ENCODE measurements at places on chromosomes 12 and 14.

GRCh38 chr12:83092129-83092528, 405.4 kb downstream of the TMTC2 start:
- no peak for DNase-seq

GRCh38 chr14:99601361-99601831, 2.6 kb downstream of the CCDC85C start:
- DNase-seq: no peak

- DNase-seq: no peak
Observed at GRCh38 chr12:15423629-15424028, 101.3 kb downstream of the PTPRO start.

- no peak for DNase-seq
Observed at GRCh38 chr14:74525361-74525851, 31.8 kb downstream of the ISCA2 start.

DNA sequence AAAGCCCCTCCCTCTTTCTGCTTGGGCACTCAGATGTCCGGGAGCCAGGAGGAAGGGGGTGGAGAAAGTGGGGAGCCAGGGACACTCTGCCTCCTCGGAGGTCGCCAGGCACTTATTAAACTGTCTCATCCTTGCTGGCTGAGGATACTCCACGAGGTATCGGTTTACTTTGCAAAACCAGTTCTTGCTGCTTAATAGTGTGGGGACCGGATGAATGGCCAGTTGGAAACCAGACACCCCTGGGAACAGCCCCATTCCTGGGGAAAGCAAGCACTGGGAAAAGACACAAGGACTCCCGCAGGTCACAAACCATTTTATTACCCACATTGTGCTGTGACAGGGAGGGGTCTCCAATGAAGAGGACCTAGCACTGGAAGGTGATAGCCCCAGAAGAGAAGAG, 34.2 kb downstream of the CCDC88C start:
- no peak for DNase-seq

- DNase-seq: no peak
Observed at GRCh38 chr12:104863296-104863948, 94.7 kb downstream of the SLC41A2 start.

DNA sequence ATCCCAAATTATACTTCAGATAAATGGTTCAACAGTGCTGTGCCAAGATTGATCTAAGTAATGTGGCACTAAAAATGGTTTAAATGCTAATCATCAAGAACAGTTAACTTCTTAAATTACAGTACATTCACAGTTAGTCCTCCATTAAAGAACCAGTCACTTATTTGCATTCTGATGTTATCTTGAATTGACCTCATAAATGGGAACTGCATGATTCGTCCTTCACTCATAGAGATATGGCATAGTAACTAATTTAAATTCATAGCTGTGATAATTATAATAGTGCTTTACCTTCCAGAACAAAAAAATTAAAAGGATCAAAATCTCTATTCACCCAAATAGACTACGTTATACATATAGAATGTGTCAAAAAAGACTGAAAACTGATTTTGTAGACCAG, 61.1 kb downstream of the COCH start:
- no peak for DNase-seq

GRCh38 chr14:102514987-102515733, 5.6 kb upstream of the ANKRD9 start:
- DNase-seq: no peak

DNA sequence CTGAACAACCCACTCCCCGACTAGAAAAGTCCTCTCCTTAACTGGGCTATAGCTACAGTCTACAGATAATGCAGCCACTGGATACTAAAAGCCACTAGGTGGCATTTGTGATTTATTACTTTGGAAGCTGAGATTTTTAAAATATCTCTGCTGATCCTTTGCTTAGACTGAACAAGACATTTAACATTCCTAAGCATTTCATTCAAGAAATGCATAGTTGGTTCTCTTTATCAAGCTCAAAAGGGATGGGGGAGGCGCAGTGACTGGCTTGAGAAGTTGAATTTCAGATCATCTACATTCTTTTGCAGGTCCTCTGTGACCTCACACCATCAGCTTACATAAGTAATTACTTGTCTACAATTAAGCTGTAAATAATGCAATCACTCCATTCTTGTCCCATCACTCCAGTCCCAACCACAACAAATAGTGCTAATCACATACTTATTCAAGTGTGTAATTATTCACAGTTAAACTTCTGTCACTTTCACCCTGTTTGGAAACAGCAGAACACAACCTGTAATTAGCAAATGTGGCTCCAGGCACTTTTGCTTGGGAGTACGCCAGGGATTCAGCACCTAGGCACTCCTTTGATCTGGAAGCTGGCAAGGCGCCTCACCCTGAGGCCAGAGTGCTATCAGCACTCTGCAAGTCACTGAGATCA, 203.6 kb downstream of the NOVA1 start:
- DNase-seq: no peak

GRCh38 chr12:114697741-114698565, 14.0 kb upstream of the TBX3 start:
- DNase-seq: no peak

GRCh38 chr12:110705309-110705708, 16.4 kb upstream of the HVCN1 start:
- no peak for DNase-seq

DNA sequence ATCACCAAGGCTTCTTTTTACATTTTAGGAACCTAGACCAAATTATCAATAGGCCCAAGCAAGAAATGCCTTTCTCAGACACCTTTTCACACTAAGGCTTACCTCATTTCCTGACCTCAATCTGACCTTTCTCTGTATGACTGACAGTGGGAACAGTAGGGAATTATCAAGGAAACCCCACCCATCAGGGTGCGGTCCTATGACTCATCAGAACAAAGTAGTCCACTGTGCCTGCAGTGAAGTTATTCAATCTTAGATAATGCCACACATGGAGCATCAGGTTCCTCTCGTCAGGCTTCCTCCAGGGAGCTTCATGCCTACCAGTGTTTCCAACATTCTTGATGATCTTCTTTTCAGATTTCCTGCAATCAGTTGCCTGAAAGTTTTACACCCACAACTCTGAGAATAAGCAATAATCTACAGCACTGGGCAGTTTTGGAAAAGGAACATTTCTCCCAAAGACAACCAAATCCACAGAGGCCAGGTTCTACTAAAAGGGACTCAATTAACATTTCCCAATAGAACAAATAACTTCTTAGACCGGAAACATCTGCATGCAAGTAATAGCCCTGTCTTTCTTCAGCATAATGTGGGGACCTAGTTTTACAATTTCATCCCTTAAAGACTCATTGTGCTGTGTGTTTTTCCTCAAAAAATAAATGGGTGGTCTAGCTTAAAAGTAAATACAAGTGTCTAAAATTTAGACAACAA, 35.9 kb upstream of the TMTC2 start:
- DNase-seq: no peak

DNA sequence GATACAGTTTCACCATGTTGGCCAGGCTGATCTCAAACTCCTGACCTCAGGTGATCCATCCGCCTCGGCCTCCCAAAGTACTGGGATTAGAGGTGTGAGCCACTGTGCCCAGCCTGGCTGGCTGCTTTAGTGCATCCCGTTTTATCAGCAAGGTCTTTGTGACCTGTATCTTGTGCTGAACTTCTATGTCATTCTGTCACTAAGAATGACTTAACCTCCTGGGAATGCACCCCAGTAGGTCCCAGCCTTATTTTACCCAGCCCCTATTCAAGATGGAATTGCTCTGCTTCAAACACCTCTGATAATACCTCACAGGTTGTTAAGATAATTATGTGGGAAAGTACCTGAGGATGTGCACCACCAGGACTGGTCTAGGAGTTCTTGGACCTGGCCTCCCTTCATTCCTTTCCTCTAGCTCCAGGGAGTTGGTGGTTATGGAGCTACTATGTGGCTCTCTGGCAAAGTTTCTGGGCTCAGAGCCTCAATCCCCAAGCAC, 26.1 kb upstream of the JPH4 start:
- no peak for DNase-seq

GRCh38 chr14:46245276-46245675, 406.3 kb downstream of the RPL10L start:
- no peak for DNase-seq

DNA sequence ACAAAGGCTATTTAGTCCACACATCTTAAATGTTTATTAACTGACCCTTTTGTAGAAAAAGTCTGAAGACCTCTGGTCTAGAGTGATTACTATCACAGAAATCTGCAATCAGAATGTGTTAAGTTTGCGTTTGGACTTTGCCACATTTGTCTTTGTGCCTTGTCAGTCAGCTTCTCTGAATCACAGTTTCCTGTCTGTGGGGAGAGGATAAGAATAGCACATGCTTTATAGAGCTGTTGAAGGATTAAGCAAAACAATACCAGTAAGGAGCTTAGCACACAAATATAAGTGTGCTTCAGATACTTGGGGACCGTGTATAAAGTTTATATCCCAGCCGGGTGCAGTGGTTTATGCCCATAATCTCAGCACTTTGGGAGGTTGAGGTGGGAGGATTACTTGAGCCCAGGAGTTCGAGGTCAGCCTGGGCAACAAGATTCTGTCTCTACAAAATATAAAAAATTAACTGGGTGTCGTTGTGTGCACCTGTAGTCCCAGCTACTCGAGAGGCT, 63.0 kb upstream of the BTG1 start:
- peak; percentile 6 for DNase-seq

- DNase-seq: peak; percentile 65
Observed at GRCh38 chr12:52036587-52037171, 14.6 kb upstream of the NR4A1 start.

DNA sequence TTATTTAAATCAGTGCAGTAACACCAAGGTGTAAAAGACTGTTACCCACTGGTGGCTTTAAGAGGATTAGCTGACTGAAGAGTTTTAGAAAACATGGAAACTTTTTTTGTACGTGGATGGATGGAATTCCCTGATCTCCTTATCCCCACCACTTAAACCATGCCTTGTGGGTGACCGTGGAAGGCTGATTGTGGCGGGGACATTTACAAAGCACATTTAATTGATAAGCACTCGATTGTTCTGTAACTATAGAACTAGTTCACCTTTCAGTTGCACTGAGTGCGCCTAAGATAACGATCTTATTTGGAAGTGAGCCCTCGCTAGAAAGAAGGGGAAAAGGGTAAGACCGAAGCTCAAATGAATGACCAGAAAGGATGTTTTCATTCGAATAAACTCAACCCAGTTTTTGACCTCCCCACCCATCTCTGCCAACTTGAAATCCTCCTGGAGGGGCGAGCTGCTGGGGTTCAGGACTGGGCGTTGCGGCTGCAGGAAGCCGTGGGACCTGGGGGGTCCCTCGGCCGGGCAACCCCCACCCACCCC, 688 bp upstream of the RASSF3 start:
- no peak for DNase-seq

- no peak for DNase-seq
Observed at GRCh38 chr14:24441485-24441884, 1.1 kb downstream of the SDR39U1 start.

- DNase-seq: no peak
Observed at GRCh38 chr12:43099691-43100163, 452.3 kb downstream of the ADAMTS20 start.

GRCh38 chr14:89420502-89420901, 3.5 kb upstream of the FOXN3 start:
- no peak for DNase-seq

- DNase-seq: no peak
Observed at GRCh38 chr12:111368291-111368787, 556 bp downstream of the PHETA1 start.

DNA sequence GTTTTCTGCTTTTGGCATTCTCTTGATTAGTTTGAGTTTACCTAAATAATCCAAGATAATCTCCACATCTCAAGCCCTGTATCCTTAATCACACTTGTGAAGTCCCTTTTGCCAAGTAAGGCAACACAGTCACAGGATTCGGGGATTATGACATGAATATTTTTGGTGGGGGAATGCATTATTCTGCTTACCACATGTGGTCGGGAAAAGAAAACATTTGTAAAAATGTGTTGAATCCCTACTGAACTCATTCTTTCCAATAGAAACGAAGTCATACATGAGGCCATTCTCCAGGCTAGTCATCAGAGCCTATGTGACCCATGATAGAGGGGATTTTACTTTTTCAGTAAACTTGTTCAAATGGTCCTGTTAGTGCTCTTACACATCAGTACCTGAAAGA, 58.5 kb upstream of the PRICKLE1 start:
- DNase-seq: no peak

DNA sequence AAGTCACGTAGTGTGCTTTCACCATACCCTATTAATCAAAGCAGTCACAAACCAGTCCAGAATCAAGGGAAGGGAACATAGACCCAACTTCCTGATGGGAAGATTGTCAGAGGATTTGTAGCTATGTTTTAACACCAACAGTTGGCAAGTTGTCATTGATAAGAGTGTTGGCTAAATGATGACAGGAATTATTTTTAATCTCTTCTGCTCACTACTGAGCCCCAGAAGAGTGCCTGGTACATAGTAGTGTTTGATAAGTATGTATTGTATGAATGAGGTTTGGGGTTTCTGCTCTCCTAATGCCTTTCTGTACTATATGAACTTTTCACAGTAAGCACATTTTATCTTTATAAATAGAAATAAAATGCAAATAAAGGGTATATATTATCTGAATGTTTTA, 14.7 kb downstream of the HCFC2 start:
- no peak for DNase-seq

DNA sequence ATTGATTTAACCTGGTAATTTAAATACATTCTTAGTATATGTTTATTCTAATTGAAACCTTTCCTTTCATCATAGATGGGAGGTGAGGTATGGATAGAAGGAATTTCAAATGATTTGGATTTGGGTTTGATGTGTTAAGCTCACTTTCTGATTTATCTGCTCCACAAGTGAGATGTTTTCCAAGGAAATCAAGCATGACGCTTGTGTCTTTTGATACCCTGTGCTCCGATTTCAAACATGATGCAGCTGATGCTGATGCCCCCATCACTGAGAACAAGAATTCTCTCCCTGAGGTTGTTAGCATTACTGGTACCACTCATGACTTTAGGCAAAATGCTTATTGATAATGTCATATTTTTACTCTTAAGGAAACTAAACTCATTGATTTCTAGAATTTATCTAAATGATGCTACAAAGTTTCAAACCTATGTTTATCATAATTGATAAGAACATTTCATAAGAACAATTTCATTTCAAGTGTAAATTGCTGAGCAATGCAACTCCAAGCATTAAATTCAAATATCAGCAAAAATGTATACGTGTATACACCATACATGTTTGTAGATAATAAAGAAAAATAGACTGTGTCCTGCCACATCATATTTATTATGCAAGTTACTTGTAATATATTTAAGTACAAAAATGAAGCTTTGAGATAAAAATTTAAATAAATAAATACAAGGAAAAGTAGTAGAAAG, 75.5 kb upstream of the LRIG3 start:
- DNase-seq: no peak

GRCh38 chr12:13790317-13790716, 191.1 kb downstream of the GRIN2B start:
- no peak for DNase-seq

All from stimulated activated effector memory CD8-positive, alpha-beta T cell treated with anti-CD3 and anti-CD28 coated beads, Interleukin-12 subunit alpha, Interleukin-12 subunit beta, amount 100 ng/mL, for 72 hours (primary cell).